ENCODE measurements at places on chromosomes 13 and 19.

- peak; percentile 22 for DNase-seq
These were observed 3.4 kb downstream of the TBXA2R start for GRCh38 chr19:3603121-3603811.

DNA sequence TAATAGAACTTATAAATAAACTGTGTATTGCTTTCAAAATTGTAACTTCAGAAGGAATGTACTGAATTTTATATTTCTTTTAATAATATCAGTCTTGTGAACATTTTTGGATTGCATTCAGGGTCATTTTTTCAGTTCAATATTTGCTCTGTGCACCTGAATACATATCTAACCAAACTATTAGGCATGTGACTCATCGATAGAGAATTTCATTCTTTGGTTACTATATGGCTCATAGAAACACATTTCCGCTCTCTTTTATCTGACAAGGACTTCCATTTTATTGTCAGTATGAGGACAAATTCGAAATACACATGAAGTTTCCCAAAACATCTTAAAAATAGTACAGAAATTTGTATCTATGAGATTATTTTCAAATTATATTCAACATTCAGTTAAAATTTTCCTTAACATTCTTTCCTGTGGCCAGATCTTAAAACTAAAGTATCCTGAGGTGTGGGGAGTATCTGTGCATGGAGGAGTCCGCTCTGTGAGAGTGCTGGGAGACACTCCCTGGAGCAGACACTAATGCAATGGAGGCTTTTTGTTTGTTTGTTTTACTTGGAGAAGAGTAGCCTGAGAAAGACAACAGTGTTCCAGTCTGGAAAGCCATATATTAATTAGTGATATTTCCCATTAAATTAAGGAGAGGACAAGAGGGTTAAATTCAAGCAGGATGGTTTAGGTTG is 483.6 kb downstream of the PCDH20 start:
- no peak for DNase-seq

- no peak for DNase-seq
These were observed 17.8 kb upstream of the LMO7 start for GRCh38 chr13:75618308-75618707.

GRCh38 chr13:37364956-37365355 is 233.6 kb downstream of the POSTN start:
- DNase-seq = peak; percentile 5

DNA sequence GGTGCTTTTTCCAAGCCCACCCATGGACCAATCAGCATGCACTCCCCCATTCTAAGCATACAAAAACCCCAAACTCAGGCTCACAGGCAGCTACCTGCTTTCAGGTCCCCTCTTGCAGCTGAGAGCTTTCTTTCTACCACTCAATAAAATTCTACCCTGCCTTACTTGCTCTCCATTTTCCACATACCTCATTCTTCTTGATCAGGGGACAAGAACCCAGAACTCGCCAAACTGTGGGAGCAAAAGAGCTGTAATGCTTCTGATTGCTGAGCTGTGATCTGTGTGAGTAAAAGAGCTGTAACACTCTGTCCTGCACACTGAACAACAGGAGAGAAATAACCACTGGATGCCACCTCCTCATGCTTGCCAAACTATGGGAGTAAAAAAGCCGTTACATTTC is 972.1 kb downstream of the SLITRK5 start:
- no peak for DNase-seq
